ENCODE measurements at places on chromosomes 5 and 9.

- peak; percentile 39 for DNase-seq
These were observed 11.5 kb downstream of the GFPT2 start for GRCh38 chr5:180341595-180341994.

DNA sequence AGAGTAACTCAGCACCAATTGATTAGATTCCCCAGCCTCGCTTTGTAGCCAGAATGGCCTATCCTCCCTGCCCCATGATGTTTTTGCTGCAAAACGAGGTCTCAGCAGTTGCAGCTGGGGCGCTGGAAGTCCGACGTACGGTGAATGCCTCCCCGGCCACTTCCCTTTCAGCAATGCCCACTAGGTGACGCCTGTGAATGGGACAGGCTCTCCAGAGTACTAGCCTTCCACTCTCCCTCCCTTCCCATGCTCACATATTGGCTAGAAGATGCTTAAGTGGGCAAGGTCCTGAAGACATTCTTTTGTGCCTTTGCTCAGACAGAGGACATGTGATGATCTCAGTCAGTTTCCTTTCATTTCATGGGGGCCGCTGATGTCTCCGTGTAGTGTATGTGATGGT lies 50.8 kb downstream of the DMRT2 start:
- no peak for DNase-seq

GRCh38 chr5:116153687-116154174 lies 68.9 kb downstream of the COMMD10 start:
- peak; percentile 29 for DNase-seq

- no peak for DNase-seq
These were observed 177.3 kb downstream of the CD180 start for GRCh38 chr5:67019065-67019845.

DNA sequence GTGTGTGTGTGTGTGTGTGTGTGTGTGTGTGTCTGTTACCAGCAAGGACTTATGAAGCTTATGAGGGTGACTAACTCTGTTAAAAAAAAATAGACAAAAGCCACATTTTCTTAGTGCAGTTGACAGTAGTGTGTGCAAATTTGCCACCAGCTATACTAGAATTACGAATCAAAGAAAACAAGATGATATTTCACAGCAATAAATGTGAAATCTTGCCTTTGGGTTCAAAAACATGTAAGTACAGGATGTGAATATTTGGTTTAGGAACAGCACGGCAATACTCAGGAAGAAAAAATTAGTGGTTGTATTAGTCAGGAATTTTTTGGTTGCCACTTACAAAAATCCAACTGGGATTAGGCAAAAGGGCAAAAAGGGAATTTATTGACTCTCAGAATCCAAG lies 117.4 kb downstream of the NPR3 start:
- no peak for DNase-seq

- DNase-seq = peak; percentile 92
These were observed 48.2 kb upstream of the RPL26L1 start for GRCh38 chr5:172910828-172911627.

GRCh38 chr5:90967443-90967842 lies 408.8 kb downstream of the ADGRV1 start:
- no peak for DNase-seq

- no peak for DNase-seq
These were observed 1637.8 kb upstream of the C9orf72 start for GRCh38 chr9:29211003-29211579.

- no peak for DNase-seq
These were observed 169.2 kb downstream of the SAXO1 start for GRCh38 chr9:18863791-18864190.

- DNase-seq = no peak
These were observed 252.3 kb downstream of the FANCC start for GRCh38 chr9:95065224-95065623.

DNA sequence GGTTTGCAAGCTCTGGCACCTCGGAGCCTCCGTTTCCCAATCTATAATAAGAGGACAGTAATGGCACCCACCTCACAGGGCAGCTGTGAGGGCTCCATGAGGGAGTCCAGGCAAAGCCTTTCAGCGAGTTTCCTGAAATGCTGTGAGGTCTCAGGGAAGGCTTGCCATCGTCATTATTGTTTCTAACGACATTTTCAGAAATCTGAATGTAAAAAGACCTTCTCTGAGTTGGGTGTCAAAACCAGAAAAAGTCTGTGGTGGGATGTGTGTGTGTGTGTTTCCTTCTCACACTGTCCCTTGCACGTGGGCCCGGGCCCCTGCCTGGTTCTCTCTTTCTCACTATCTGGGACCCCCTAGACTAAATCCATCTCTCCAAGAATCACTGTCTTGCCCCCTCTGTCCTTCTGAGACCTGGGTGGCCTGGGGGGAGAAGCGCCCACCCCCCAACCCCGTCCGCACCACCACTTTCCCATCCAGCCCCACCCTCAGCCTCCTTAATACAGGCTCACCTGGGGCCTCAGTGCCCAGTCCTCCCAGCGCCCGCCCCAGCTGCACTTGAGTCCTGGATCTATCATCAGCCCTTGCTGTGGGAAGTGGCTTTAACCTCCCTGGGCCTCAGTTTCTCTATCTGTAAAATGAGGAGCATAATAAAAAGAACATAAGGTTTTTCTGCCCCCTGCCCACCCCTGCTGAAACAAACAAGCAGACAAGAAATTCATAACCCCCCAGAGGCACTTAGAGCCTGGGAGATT lies 180.3 kb downstream of the C9orf50 start:
- DNase-seq = no peak

- no peak for DNase-seq
These were observed 159.6 kb downstream of the IRX2 start for GRCh38 chr5:2591777-2592453.

- DNase-seq = no peak
These were observed 32.5 kb upstream of the TRIO start for GRCh38 chr5:14110680-14111079.

- no peak for DNase-seq
These were observed 77.7 kb upstream of the GNA14 start for GRCh38 chr9:77725820-77726219.

GRCh38 chr9:129027685-129028191 lies 393 bp downstream of the SH3GLB2 start:
- DNase-seq = peak; percentile 96

GRCh38 chr5:87008751-87009560 lies 258.7 kb upstream of the RASA1 start:
- no peak for DNase-seq

GRCh38 chr5:113250341-113250953 lies 184.3 kb downstream of the TSSK1B start:
- DNase-seq = no peak

- DNase-seq = no peak
These were observed 64.6 kb upstream of the CAST start for GRCh38 chr5:96597438-96598020.

GRCh38 chr9:77013932-77014596 lies 5.4 kb upstream of the FOXB2 start:
- DNase-seq = no peak

GRCh38 chr5:139690064-139690802 lies 42.1 kb downstream of the CXXC5 start:
- peak; percentile 81 for DNase-seq

DNA sequence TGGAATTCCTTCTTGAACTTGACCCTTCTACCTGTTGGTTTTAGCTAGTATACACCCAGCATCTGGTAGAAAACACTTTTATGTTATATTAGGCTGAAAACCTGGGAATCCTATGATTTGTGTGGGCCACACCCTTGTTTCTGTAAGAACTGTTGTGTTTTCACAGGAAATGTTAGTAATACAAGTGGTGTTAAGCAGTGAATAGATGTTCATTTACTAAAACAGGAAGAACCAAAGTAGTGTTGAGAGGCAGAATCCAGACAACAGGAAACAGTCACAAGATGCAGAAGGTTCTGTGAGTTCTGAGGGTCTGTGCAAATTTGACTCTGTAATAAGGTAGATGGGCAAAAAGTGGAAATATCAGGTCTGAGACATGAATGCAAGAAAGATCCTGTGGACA lies 73.0 kb upstream of the RAI14 start:
- no peak for DNase-seq

DNA sequence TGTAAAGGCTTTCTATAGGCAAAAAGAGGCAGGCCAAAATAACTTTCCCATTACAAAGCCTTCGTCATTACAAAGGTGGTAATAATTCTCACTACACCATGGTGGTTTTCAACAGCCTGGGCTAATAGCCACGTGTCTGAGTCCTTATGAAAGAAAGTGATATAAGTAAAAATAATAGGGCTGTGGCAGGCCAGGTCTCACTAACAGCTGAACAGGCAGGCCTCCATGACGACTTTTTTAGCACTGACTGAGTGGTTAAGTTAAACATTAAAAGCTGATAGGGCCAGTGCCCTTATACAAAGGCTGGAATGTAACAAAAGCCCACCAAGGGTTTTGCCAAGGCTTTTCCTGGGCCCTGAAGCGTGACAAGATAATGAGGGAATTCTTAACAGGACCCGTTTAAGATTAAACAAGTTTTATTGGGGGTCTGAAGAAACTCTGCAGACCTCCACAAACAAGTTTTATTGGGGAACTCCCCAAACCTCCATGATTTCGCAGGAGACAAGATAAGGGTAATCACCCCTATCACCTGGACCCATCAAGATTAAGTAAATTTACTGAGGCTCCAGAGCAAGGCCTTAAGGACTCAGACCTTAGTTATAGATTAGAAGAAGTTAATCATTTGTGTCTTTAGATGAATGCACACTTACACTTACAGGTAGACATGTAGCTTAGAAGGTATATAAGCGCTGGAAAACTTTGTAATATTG lies 412.9 kb downstream of the CHSY3 start:
- DNase-seq = no peak

GRCh38 chr5:174412941-174413340 lies 311.4 kb upstream of the MSX2 start:
- DNase-seq = no peak

DNA sequence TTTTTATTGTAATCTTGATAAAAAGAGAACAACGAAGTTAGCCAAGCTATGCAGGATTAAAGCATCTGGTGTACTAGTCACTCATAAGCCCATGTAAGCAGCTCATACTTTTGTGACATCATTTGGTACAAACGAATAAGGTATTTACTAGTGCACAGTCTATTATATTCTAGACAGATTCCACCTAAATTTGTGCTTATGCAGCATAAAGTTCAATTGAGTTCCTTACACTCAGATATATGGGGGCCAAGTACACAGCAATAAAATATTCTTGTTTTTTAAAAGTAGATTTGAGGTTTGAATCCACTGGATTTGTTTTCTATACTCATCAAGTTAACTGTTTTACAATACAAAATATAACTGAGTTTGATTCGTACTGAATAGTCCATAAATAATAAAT lies 1621.2 kb downstream of the MAT2B start:
- DNase-seq = no peak

GRCh38 chr9:109908459-109909390 lies 128.7 kb downstream of the PALM2AKAP2 start:
- DNase-seq = no peak

- no peak for DNase-seq
These were observed 26.2 kb downstream of the HMGXB3 start for GRCh38 chr5:150026682-150027172.

- no peak for DNase-seq
These were observed 3.9 kb downstream of the MEGF9 start for GRCh38 chr9:120710110-120710981.

DNA sequence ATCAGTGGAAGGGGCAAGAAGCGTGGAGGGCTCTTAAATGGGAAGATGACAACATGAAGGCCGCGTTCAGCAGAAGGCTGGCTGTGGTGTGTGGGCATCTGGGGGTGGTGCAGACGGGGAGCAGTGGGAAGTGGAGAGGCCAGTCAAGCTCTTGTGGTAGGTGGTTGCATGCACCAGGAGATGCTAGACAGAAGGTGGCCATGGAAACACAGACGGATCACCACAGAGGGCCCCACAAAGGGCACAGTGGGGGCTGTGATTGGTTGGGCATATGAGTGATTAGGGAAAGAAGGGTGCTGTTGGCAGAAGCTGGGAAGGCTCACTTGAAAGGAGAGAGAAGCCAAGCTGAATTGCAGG lies 14.7 kb downstream of the MTMR12 start:
- DNase-seq = no peak

DNA sequence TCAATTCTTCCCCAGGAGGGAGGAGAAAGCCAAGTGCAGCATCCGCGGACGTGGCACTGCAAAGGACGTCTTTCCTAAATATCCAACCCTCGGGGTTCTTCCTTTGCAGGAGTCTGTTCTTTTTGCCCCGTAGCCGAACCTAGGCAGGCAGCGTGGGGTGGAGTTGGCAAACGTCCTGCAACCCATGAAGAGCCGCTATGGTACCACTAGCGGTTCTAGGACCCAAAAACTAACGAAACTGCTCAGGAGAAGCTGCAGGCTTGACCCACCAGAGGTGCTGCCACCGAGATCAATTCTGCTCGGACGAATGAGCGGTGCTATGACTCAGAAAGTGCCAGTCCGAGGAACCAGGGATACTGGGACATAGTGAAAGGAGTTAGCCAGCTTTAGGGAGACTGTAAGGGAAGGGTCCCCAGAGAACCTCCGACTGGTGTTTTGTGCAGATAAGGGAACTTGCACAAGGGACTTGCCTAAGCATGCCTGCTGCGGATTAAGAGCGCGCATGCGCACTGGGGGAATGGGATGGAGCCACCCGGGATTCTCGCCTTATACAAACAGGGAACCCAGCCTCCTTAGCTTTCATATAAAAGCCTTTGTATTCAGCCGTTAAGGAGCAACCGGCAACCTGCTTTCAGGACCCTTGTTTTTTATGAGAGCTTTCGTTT lies 32.7 kb downstream of the ANXA2R start:
- peak; percentile 93 for DNase-seq

DNA sequence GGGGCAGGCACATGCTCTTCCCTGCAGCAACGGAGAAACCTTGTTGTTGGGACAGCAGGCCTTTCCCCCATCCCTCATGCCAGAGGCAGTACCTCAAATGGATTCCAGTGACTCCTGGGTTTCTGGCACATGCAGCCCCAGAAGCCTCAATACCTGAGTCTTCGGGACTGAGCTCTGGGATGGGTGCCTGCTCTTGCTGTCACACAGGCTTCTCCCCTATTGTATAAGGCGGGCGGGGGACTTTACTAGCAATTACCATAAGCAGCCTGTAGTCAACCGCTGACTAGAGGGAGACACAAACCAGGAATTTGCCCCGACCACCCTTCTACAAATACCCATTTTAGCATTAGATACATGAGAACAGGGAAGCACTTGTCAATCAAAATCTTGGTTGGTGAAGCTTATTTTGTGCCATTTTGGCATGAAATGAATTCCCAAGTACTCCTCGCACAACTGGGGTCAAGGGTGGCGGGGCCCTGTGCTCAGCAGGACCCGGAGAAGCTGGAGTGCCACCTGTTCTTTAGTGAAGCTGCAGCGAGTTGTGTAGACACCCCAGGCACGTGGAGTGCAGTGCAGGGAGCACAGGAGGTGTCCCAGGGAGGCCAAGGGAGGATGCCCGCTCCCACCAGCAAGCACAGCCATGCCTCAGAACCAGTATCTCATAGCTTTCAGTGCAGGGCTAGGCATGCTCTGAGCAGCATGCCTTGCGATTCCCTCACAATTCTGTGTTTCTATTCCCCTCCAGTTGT lies 21.2 kb downstream of the S1PR3 start:
- DNase-seq = no peak

- no peak for DNase-seq
These were observed 215.7 kb downstream of the GAS1 start for GRCh38 chr9:86731511-86732063.

DNA sequence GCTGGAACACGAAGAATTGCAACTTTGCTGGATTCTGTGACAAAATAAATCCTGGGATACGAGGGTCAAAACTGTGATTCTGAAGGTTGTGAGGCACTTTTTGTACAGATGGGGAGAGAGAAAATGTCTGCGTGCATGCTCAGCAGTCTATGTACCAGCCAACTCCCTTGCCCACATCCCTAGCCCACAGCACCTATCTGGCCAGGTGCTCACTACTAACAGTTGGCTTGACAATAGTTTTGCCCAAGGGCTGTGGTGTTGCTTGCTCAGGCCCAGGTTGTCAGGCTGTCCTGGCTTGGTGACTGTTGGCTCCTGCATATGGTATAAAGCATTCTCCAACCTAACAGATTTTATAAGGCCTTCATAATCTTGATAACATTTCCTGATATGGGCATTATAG lies 102.0 kb downstream of the DMRT2 start:
- no peak for DNase-seq

Measured in spleen (tissue), 13 donors.